Mesothelial cell of epicardium (in vitro differentiated cells): ENCODE measurements at places on chromosomes 13 and 19.

GRCh38 chr13:91292630-91293221 is 54.8 kb upstream of the MIR17HG start:
- no peak for DNase-seq

- DNase-seq: no peak
Measured at GRCh38 chr13:93234459-93234858, 7.9 kb downstream of the GPC6 start.

DNA sequence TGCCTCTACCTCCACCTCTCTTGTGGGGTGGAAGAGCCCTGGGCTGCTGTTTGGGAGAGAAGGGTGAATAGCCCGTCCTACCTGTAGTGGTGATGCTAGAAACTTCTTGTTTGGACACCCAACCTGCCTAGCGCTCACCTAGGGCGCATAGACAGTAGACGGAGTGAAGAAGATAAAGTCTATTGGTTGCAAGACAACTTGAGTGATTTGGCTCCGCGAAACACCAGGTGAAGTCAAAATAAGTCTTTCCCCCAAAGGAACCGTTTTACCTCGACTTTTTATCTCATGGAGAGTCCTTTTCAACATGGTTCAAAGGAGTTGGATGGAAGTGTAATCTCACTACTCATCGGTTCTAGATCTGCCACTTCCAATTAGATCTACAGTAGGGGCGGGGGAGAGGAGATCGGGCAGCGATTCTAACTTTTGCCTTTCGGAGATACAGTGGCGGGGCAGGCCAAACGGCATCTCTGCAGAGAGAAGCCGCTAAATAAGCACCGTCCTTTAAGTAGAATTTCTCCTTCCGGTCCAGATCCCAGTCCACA is 694 bp upstream of the ZIC5 start:
- no peak for DNase-seq

DNA sequence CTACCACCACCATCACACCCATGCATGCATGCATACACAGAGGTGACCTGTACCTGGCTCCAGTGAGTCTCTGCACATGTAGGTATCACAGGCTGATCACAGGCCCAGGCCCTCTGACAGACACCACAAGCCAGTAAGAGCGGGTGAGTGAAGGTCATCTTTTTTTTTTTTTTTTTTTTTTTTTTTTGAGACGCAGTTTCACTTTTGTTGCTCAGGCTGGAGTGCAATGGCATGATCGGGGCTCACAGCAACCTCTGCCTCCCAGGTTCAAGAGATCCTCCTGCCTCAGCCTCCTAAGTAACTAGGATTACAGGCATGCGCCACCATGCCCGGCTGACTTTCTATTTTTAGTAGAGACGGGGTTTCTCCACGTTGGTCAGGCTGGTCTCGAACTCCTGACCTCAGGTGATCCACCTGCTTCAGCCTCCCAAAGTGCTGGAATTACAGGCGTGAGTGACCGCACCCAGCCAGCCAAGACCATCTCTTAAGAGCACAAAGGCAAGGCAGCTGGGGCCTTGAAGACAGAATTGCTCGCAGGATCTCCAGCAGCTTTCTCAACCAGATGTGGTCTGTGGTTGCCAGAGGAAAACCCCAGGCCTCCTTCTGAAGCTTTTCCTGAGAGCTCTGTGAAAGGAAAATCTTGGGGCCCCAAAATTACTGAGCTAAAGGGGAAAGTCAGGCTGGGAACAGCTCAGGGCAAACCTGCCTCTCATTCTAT is 3.2 kb upstream of the NKG7 start:
- no peak for DNase-seq

DNA sequence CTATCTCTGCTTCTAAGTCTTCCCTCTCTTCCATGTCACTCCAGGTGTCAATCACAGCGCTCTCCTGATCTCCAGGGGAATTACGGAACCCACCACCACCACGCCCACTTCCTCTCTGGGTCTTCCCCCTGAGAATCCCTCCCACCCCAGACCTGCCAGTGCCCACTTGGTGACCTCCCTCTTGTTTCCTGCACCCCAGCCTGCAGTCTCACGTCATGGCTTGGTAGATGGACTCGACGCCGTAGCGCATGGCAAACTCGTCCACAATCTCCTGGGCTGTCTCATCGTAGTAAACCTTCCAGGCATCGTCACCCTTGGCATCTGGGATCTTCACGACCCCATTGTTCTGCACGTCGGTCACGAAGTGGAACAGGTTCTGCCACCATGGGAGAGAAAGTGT is 47.0 kb downstream of the UNC13A start:
- no peak for DNase-seq

GRCh38 chr13:94119360-94119936 is 360.0 kb downstream of the DCT start:
- DNase-seq: no peak

GRCh38 chr13:113592571-113592970 is 8.0 kb downstream of the TFDP1 start:
- DNase-seq: no peak
